CD4-positive, alpha-beta T cell (primary cell): ENCODE measurements at places on chromosomes 12 and 14. TPM values are rescaled to one million over a fixed set of nuclear protein-coding genes. Genes with fewer than 3 reads are reported as not detected.

The FITM1 gene
- total RNA-seq: 1.7 TPM

The PRKAG1 gene
- total RNA-seq: 38.2 TPM

DNA sequence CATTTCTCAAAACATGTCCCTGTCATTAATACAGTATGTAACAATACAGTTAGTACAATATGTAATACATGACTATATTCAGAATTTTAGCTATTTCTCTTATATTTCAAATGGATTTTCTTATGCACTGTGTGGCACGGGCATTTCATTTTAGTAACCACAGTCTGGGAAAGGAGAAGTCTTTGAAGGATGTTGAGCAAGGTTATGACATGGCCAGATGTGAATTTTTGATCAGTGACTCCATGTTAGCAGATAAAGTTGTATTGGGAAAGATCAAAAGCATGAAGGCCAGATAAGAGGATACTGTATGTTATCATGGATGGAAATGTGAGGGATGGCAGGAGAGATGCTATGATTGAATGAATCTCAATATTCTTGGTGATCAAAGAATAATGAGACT is 285.2 kb downstream of the NAV3 start:
- H3K36me3 ChIP-seq: no peaks in the 10 kb centered on the region
- H3K27ac ChIP-seq: no peak overlapping the region
- no peaks in the 10 kb centered on the region for H3K4me1 ChIP-seq
- DNase-seq: no peak

- H3K4me3 ChIP-seq: no peak overlapping the region
- no peak overlapping the region for H3K27ac ChIP-seq
- H3K4me1 ChIP-seq: no peaks in the 10 kb centered on the region
- peaks cover 16% of the 10 kb centered on the region for H3K36me3 ChIP-seq
Observed at GRCh38 chr14:35068238-35069012, 22.4 kb downstream of the FAM177A1 start.

DNA sequence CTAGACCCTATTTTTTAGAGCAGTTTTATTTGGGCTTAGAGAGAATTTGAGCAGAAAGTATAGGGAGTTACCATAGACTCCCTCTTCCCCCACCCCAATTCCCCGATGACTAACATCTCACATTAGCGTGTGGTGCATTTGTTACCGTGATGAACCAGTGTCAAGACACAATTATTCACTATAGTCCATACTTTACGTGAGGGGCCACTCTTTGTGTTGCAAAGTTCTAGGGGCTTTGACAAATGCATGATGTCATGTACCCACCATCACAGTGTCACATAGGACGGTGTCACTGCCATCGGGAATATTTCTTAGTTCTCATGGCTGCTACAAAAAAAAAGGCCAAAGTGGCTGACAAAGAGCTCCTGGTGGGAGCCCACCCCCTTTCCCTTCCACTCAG is 119.1 kb downstream of the PHETA1 start:
- H3K27me3 ChIP-seq: no peaks in the 10 kb centered on the region
- H3K4me1 ChIP-seq: no peaks in the 10 kb centered on the region
- no peaks in the 10 kb centered on the region for H3K36me3 ChIP-seq
- H3K4me3 ChIP-seq: no peak overlapping the region
- H3K27ac ChIP-seq: no peak overlapping the region
